ENCODE measurements at places on chromosomes 5 and 9. TPM values are rescaled to one million over a fixed set of nuclear protein-coding genes. Genes with fewer than 3 reads are reported as not detected.

The MEIKIN gene
- total RNA-seq = not detected

The GPR150 gene
- total RNA-seq = 0.87 TPM

DNA sequence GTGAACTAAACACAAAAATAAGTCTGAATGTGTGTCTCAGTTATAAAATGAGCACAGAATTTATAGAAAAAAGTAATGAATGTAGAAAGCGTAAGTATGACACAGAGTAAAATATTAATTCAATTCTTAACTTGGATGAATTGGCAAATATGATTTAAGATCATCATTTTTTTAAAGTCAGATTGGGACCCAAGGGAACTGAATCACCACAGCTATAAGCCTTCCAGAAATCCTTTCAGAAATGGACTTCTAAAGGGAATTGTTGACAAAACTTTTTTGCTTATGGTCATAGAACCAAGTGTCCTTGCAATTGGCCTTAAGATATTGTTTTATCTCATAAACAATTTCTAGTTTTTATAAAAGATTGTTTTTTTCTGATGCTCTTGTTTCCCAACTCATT, 495.1 kb upstream of the DAB2 start:
- DNase-seq = no peak

The LCN10 gene
- not detected for total RNA-seq

DNA sequence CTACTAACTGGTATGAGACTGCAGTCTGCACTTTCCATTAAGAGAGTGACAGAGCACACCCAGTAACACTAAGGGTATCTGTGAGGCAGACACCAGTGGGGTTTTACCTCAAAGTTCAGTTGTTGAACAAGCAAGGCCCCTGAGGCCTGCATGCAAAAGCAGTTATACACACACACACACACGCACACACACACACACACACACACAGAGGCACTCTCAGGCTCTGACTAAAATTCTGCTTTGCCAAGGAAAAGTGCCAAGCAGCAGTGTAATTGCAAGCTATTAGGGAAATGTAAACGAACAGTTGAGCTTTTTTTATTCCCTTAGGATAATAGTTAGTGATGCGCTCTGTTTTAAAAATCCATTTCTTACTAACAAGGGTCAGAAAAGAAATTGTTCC, 377.1 kb downstream of the SPOCK1 start:
- no peak for DNase-seq

- DNase-seq = no peak
These were observed 42.8 kb downstream of the WWC1 start for GRCh38 chr5:168334280-168334679.

DNA sequence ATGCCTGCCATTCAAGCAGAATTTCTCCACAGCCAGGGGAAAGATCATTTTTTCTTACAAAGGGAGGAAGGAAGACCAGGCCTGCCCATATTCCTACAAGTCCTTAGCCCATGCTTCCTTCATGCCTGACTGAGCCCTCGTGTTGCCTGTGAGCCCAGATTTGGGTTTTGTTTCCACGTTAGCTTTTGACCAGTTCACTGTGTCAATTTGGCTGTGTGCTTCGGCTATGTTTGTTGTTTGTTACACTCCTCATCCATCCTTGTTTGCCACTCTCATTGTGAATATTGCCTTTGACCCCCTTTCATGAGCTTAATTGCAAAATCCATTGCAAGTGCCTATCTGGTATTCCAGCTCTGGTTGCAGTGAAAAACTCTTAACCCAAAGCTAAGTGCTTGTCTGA, 84.7 kb upstream of the RIOK2 start:
- DNase-seq = no peak

Data from activated CD4-positive, alpha-beta T cell treated with anti-CD3 and anti-CD28 coated beads, Interleukin-2, amount 10 ng/mL, durations not matched to agents 7 days and 5 days (primary cell).